ENCODE measurements at places on chromosomes 11 and 22.

DNA sequence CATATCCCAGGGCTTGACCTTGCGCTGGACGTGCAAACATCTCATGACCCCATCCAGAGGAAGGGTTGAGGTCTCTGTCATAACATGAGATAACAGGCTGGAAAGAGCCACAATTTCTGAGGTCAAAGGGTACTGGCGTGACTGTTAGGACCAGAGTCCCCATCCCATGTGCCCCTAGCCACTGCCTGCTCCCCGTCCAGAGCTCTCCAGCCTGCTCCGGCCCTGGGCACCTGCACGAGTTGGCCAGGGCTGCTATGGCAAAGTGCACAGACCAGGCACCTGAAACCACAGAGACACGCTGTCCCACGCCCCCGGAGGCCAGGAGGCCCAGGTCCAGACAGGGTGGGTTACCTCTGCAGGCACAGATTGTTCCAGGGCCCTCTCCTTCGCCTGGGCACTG, 58.9 kb downstream of the SHANK2 start:
- DNase-seq = no peak

- no peak for DNase-seq
Measured at GRCh38 chr11:129723146-129723760, 92.4 kb upstream of the TMEM45B start.

DNA sequence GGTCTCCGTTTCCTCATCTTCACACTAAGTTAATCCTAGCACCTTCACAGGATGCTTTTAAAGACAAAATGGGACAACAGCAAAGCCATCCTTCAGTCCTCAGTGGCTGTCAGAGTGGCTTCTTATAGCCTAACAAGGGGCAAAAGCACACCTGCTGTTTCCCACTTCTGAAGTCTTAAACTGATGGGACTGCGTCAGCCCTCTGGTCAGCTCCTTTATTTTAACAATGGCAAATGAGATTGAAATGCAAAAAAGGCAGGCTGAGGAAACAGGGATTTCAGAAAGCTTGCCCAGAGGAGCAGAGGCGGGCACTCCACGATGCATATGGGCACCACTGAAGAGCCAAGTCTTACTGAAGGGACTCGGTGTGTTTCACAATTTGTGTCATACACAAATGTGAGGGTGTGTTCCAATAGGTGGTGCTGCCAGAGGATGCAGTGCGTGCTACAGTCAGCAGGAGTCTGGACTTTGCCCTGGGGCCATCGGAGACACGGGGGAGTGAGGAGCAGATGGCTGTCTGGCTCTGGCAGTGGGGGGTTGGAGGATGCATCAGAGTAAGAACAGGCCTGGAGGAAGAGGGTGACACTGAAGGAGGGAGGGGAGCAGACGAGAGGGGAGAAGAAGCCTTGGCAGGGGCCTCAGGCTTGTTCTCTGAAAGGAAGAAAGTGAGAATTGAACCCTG, 47.3 kb downstream of the TENM4 start:
- DNase-seq = no peak

GRCh38 chr11:113549611-113550578, 74.7 kb upstream of the DRD2 start:
- no peak for DNase-seq

DNA sequence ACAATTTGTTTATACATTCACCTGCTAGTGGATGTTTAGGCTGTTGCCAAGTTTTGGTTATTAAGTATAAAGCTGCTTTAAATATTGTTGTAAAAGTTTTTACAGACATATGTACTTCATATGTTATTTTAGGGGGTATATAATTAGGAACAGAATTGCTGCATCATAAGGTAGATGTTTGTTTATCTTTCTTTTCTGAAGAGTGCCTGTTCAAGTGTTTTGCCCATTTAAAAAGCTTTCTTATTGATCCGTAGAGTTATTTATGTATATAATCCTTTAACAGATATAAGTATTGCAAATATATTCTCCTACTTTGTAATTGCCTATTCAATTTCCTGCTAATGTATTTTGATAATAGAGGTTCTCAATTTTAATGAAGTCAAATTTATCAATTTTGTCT, 11.3 kb upstream of the CCDC81 start:
- DNase-seq = no peak

DNA sequence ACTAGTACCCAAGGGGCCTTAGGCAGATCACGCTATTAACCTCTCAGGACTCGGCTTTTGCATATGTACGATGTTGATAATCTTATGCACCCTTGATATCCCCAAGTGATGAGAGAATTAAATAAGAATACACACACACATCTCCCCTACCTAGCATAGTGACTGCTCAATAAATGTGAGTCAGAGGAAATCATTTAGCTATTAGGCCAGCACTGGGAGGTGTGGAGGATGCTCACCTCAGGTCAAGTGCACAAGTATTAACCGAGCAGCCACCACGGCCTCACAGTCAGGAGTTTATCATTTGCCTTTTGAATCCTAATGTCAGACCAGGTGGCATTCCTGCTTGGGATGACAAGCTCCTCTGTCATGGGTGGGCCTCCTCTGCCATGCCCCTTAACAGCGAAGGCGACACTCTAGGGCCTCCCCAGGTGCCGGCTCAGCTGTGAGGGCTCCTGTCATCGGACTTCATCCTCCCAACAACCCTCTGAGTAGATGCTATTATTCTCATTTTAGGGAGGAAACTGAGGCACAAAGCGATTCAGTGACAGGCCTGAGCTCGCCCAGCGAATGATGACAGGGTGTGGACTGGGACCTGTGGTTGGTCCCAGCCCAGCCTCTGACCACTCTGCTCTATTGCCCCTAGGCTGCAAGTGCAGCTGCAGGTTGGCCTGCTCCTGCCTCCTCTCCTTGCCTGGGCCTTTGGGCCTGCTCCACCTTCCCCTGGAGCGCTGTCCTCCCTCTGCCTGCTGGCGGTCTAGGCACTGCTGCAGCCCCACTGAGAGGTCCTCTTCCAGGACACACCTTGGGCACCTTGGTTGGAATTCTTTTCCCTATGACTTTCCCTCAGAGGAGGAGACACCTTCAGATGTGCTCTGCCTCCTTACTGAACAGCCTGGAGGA, 5.0 kb upstream of the SOX10 start:
- DNase-seq = no peak

DNA sequence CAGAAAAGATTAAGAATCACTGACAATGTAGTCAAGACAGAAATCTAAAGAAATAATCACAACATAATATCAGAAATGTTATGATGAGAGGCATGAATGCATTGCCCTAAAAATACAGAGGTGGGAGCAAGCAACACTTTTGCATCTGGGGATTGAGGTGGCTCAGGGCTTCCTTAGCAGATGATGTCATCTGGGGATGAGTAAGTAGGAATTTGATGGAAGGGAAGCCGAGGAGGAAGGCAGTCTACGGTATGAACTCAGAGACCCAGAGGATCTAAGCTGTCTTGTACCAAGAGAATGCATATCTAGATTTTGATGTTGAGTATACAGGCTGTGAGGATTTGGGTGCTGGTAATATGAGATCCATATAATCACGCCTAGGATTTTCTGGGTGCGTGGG, 193.0 kb upstream of the SNX19 start:
- DNase-seq = peak; percentile 7

Data from BJ (cell line).